ENCODE measurements at places on chromosomes 6 and 20. TPM values are rescaled to one million over a fixed set of nuclear protein-coding genes. Genes with fewer than 3 reads are reported as not detected.

DNA sequence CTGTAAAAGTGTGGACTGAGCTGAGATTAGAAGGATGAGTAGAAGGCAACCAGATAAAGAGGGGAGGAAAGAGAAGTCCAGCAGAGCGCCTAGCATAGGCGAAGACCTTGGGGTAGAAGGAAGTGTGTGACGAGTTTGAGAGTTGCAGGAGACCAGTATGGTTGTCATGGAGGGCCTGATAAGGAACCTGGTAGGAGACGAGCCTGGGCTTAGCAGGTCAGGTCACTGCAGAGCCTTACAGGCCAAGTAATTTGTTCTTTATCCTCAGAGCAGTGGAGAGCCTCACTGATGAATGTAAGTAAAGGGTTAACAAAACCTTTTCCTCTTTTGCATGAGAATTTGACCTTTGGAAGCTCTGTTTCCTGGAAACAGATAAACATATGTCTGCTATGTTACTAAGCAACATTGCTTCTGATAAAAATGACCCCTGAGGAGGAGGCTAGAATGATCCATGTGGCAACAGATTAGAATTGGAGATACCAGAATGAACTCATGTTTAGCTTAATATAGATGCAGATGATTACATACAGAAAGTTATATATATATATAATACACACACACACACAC lies 2.9 kb upstream of the TMEM74B start:
- no peaks in the 10 kb centered on the region for H3K4me1 ChIP-seq
- H3K4me3 ChIP-seq, result no peak overlapping the region
- peaks cover 55% of the 10 kb centered on the region for H3K27me3 ChIP-seq
- no peak overlapping the region for H3K27ac ChIP-seq

DNA sequence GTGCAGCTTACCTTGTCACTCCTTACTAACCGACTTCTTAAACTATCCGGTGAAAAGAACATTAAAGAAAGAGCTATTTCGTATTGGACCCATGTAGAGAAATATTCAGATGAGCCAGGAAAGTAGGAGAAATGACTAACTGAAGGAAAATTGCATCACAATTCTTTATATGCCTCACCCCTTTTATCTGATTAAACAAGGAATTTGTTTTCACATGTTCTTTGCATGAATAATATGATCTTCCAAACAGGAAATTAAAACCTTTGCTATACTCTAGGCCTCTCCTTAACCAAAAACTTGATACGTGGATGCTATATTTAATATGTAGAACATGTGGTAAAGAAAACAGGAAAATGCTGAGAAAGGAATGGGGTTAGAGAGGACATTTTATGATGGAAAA lies 41.9 kb upstream of the LRRC1 start:
- no peaks in the 10 kb centered on the region for H3K27me3 ChIP-seq
- H3K4me1 ChIP-seq, result peaks cover 3% of the 10 kb centered on the region
- no peak overlapping the region for H3K4me3 ChIP-seq

GRCh38 chr20:57076152-57076652 lies 190.2 kb downstream of the BMP7 start:
- H3K4me1 ChIP-seq, result no peaks in the 10 kb centered on the region
- H3K4me3 ChIP-seq, result no peak overlapping the region
- no peaks in the 10 kb centered on the region for H3K36me3 ChIP-seq
- H3K27me3 ChIP-seq, result no peaks in the 10 kb centered on the region
- no peak for DNase-seq
- no peak overlapping the region for H3K27ac ChIP-seq

GRCh38 chr20:47989957-47990356 lies 204.7 kb upstream of the SULF2 start:
- no peak overlapping the region for H3K27ac ChIP-seq
- H3K4me3 ChIP-seq, result no peak overlapping the region
- peaks cover 6% of the 10 kb centered on the region for H3K27me3 ChIP-seq
- H3K4me1 ChIP-seq, result no peaks in the 10 kb centered on the region
- no peak for DNase-seq

DNA sequence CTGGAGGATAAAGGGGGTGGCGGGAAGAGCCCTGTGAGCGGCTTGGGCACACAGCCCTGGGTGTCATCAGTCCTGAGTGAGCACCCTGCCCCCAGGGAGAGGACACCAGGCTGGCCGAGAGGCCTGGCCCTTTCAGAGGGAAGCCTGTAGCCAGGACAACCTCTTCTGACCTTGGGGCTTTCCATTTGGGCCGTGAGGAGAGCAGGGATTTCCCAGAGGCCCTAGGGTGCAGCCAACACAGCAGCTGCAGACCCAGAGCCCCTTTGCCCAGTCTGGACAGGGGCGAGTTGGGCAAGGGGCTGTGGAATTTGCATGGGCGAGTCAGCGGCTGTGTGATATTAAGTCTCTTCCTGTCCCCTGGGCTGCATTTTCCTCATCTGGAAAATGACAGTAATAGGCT lies 6.3 kb downstream of the MAP1LC3A start:
- peaks cover 2% of the 10 kb centered on the region for H3K36me3 ChIP-seq
- no peak overlapping the region for H3K27ac ChIP-seq
- no peak overlapping the region for H3K4me3 ChIP-seq
- no peak for DNase-seq
- no peaks in the 10 kb centered on the region for H3K4me1 ChIP-seq
- H3K27me3 ChIP-seq, result no peaks in the 10 kb centered on the region

DNA sequence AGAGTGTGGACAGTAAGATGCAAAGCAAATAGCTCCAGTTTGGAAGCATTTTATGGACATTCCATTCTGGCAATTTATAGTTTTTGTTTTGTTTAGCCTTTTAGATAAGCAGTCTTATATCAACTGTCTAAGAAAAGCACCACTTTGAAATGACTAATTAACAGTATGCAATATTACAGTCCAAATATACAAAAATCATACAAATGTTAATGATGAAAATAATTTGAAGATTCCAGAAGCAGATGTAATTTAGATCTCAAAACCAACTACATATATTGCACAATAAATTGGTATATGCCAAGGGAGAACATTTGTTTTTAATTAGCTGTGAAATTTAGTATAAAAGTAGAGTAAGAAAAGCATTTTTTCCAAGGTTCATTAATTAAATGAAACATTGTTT lies 158.8 kb downstream of the KIF6 start:
- no peaks in the 10 kb centered on the region for H3K27me3 ChIP-seq
- DNase-seq, result no peak
- no peak overlapping the region for H3K27ac ChIP-seq

DNA sequence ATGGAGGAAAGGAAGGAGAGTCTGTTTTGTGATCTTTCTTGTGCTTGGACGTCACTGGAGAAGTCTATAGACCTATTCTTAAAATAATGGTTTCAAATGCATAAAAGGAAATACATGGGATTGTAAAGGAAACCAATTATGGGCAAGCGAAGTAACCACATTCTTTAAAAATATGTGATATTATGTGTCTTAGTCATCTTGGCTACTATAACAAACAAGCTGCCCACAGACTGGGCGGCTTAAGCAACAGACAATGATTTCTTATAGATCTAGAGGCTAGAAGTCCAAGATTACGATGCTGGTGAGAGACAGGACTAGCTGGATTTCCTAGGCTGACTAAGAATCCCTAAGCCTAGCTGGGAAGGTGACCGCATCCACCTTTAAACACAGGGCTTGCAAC lies 49.4 kb upstream of the CD83 start:
- H3K27ac ChIP-seq, result peak overlapping the region; percentile 82
- 0 out of 2 replicates have a peak, but pooled peaks cover 1% of the 10 kb centered on the region for H3K27me3 ChIP-seq
- H3K4me1 ChIP-seq, result peaks cover 4% of the 10 kb centered on the region
- H3K36me3 ChIP-seq, result no peaks in the 10 kb centered on the region
- no peak overlapping the region for H3K4me3 ChIP-seq

DNA sequence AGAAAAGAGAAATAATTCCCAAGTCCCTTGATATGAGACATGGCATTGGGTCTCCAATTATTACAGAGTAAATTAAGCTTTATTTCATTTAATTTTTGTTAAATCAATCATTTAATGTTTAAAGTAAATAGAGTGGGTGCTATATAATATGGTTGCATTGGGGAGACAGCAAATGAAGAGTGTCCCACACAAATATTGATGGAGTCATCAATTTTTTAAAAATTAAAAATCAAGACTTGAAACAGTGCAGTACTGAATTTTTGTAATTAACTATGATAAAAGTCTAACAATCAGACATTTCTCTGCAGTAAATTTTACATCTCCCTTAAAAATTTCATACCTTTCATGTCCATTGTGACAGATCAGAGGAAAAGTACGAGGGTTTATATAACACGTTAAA lies 193.9 kb upstream of the ID4 start:
- H3K36me3 ChIP-seq, result no peaks in the 10 kb centered on the region
- H3K27me3 ChIP-seq, result no peaks in the 10 kb centered on the region
- H3K4me3 ChIP-seq, result no peak overlapping the region
- no peak overlapping the region for H3K27ac ChIP-seq
- DNase-seq, result no peak
- H3K4me1 ChIP-seq, result no peaks in the 10 kb centered on the region

- H3K36me3 ChIP-seq, result no peaks in the 10 kb centered on the region
- no peaks in the 10 kb centered on the region for H3K4me1 ChIP-seq
- no peak overlapping the region for H3K27ac ChIP-seq
- peaks cover 41% of the 10 kb centered on the region for H3K27me3 ChIP-seq
- H3K4me3 ChIP-seq, result no peak overlapping the region
Measured at GRCh38 chr20:19661717-19662636, 96.1 kb upstream of the RIN2 start.

DNA sequence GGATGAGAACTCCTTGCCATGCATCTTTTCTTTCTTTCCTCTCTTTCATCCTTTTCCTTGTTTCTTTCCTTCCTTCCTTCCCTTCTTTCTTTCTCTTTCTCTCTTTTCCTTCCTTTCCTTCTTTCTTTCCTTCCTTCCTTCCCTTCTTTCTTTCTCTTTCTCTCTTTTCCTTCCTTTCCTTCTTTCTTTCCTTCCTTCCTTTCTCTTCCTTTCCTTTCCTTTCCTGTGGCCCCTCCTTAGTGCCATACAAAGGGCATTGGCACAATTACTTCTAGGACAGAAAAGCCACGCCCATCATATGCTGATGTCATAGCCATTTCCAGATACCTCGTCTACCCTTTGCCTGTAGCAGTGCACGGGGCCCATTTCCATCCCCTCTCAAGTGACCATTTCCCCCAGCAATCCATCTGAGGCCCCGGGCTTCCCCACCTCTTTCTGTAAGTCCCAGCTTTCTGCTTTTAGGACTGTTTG lies 2.2 kb upstream of the CENPB start:
- DNase-seq, result no peak
- H3K27ac ChIP-seq, result no peak overlapping the region
- peaks cover 7% of the 10 kb centered on the region for H3K36me3 ChIP-seq
- H3K4me1 ChIP-seq, result peaks cover 16% of the 10 kb centered on the region
- H3K4me3 ChIP-seq, result no peak overlapping the region

DNA sequence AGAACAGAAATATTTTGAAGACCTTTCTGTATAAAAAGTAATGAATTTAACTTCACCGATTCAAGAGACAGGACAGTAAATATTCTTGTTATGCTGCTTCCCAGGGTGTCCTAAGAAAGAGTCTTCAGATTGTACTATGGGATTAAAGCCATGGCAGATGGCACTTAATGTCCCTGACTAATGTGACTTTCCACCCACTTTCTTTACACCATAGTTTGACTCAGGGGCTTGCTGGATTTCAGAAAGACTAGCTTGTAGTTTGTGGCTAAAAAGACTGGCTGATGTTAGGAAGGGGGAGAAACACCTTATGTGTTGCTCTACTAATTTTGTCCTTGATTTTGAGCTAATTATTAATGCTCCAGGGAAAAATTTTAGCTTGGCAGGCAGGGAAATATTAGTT lies 75.9 kb downstream of the UTRN start:
- H3K4me1 ChIP-seq, result peaks cover 3% of the 10 kb centered on the region
- no peak overlapping the region for H3K27ac ChIP-seq

GRCh38 chr20:24560571-24561491 lies 91.4 kb downstream of the SYNDIG1 start:
- no peaks in the 10 kb centered on the region for H3K4me1 ChIP-seq
- DNase-seq, result no peak
- peaks cover 5% of the 10 kb centered on the region for H3K27me3 ChIP-seq
- no peak overlapping the region for H3K4me3 ChIP-seq
- H3K27ac ChIP-seq, result no peak overlapping the region
- H3K36me3 ChIP-seq, result no peaks in the 10 kb centered on the region

DNA sequence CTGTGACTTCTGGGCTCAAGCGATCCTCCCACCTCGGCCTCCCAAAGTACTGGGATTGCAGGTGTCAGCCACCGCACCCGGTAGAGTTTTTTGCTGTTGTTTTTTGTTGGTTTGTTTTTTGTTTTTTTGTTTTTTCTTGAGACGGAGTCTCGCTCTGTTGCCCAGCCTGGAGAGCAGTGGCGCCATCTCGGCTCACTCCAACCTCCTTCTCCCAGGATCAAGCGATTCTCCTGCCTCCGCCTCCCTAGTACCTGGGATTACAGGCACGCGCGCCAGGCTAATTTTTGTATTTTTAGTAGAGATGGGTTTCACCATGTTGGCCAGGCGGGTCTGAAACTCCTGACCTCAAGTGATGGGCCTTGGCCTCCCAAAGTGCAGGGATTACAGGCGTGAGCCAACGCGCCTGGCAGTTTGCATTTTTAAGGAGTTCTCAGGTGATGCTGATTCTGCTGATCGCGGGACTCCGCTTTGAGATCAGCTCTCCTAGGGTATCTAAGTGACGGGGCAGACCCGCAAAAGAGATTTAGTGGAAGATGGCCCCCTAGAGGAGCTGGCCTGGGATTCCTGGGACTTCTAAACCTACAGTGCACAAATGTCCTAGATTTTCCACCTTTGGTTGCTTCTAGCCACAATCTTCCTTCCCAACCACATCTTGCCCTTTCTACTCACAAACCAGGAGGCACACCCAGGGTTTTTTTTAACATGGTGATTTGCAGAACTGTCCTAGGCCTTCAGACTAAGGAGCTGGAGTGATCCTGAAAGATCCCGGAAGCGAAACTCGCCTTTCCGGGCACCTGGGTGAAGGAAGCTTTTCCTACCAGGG lies 45.2 kb downstream of the DPPA5 start:
- no peaks in the 10 kb centered on the region for H3K36me3 ChIP-seq
- no peaks in the 10 kb centered on the region for H3K27me3 ChIP-seq
- H3K27ac ChIP-seq, result peak overlapping the region; percentile 56
- H3K4me3 ChIP-seq, result peak overlapping the region; percentile 61
- peaks cover 6% of the 10 kb centered on the region for H3K4me1 ChIP-seq
- DNase-seq, result no peak

DNA sequence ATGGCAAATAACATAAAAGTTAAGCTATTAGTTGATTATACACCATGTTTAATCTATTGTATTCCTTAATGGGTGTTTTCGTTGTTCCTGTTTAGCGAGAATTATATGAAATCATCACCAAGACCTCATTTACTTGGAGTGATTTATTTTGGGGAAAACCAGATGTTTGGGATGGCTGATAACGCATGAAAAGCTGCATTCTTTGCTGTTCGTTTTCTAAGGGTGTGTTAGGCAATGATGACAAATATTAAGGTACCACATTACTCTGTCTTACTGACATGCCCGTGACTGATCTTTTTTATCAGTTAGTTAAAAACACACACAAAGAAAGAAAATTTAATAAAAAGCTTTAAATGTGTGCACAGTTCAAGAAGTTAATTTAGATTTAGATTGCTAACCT lies 176.4 kb downstream of the ZFP64 start:
- no peak overlapping the region for H3K4me3 ChIP-seq
- no peaks in the 10 kb centered on the region for H3K36me3 ChIP-seq
- H3K4me1 ChIP-seq, result 0 out of 2 replicates have a peak, but pooled peaks cover 2% of the 10 kb centered on the region
- no peak overlapping the region for H3K27ac ChIP-seq
- no peak for DNase-seq

GRCh38 chr20:62401331-62401779 lies 5.7 kb downstream of the CABLES2 start:
- H3K4me1 ChIP-seq, result peaks cover 2% of the 10 kb centered on the region
- no peak for DNase-seq
- H3K4me3 ChIP-seq, result no peak overlapping the region
- peaks cover 5% of the 10 kb centered on the region for H3K36me3 ChIP-seq

Gene NKX2-4
- polyA plus RNA-seq, result not detected

Gene LAMA2
- polyA plus RNA-seq, result 8.9 TPM

Gene ZCCHC3
- 8.8 TPM for polyA plus RNA-seq

Gene ZC2HC1B
- polyA plus RNA-seq, result not detected

Gene PACSIN1
- 0.03 TPM for polyA plus RNA-seq
